ENCODE measurements at places on chromosomes 7 and 10. TPM values are rescaled to one million over a fixed set of nuclear protein-coding genes. Genes with fewer than 3 reads are reported as not detected.

DNA sequence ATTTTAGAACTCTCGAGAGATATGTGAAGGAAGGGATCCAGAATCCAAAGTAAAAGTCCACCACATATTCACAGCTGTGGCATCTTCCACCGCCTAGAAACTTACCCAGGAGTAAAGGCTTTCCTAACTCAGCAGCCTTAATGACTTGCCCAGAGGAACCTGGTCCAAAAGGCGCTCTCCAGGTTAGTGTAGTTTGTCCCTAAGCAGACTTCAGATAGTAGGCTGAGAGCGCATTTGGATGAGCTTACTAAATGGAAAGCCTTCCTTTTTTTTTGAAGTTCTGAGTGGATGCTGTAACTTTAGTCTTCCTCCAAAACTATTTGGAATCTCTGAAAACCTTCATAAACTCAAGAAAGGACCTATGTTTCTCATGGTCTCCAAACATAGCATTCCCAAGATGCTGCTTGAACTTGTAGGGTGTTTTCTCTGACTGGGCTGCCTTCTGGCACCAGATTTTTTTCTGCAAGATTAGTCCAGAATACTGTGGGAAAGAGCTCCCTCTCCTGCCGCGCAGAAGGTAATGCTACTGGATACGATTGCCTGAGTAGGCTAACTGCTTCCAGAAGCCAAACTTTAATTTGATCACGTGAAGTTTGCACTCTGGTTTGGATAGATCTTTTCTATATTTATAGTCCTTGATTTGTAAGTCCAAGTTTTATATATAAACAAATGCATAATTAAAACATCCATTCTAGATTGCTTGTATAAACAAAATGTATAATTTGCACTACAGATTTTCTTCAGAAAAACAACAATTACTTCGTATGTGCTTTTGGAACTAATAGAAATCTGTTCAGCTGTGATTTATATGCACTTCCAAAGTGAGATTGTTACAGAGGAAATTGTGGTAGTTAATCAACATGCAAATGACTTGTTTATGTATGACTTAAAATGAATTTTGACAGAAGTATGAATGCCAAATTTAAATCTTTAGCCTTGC, 19.6 kb upstream of the GPR37 start:
- DNase-seq, result peak; percentile 30

Gene CCDC186
- 4.6 TPM for polyA plus RNA-seq

- no peak for DNase-seq
Observed at GRCh38 chr7:101729241-101729883, 88.1 kb upstream of the CUX1 start.

DNA sequence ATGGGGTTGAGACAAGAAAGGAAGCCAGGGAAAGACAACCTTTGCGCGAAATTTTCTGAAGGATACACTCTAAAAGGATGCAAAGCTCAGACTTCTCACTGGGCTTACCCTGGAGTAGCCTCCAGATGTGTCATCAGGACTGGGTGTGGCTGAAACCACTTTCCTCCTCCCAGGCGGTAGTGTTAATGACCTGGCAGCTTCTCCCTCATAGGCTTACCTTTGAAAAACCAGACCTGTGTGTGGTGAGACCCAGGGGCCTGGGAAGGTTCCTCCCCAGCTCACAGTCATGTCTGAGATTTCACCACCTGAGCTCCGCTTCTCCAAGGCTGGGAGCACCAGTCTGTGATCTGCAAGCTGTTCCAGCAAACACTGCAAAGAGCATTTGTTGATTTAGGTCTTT, 93.7 kb downstream of the EPC1 start:
- peak; percentile 92 for DNase-seq

Gene NPSR1
- polyA plus RNA-seq, result not detected

GRCh38 chr7:25839084-25839769, 312.8 kb upstream of the NFE2L3 start:
- DNase-seq, result no peak

DNA sequence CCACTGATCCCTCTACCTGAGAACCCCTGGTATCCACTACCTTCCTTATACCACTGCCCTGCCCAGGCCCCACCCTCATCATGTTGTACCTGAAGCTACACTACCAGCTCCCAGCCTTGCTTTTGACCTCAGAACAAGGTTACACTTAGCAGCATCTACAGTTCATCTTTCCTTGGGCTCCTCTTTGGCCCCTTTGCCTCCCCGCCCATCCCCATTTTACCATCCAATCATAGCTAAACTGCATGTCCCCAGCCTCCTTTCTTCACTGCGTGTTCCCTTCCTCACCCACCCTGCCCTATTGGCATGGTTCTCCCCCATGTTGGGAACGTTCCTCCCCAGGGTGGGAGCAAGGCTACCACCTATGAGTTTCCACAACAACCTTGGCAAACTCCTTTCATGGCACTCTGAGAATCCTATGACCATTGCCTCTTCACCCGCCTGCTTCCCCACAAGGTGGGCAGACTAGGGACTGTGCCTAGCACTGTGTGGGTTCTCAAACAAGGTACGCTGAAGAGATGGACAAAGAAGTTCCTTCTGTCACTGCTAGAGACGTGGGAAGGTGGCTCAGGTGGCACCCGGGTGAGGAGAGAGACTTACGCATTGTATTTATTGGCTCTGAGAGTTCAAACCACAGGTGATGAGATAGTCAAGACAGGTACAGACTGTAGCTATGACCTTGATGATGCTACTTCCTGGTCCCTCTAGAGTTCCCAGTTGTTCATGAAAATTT, 66.9 kb upstream of the ADAM12 start:
- DNase-seq, result no peak

Gene CPED1
- polyA plus RNA-seq, result 1.1 TPM

GRCh38 chr10:1779796-1780195, 42.5 kb upstream of the ADARB2 start:
- DNase-seq, result no peak

DNA sequence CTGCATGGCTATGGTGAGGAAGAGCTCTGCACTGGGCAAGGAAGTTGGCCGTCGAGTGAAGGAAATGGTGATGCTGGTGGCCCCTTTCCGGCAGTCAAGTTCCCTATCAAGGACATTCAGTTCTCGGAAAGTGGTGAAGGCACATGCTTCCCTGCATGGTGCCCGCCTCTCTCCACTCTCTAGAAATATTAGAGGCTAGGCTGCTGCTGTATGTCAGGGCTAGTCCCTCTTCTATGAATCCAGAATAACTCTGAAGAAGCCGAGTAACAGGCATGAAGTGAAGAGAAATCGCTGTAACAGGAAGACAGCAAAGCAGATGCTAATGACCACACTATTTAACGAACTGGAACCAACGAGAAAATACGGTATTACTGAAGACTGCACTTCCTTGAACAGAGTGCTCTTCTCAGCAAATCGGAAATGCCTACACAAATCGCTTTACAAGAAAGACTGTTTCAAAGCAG, 5.4 kb downstream of the IDI1 start:
- DNase-seq, result no peak

- DNase-seq, result no peak
Observed at GRCh38 chr7:132537456-132538145, 38.7 kb downstream of the PLXNA4 start.

Gene PON3
- 0.69 TPM for polyA plus RNA-seq

GRCh38 chr7:81140775-81141174, 221.9 kb upstream of the SEMA3C start:
- no peak for DNase-seq

DNA sequence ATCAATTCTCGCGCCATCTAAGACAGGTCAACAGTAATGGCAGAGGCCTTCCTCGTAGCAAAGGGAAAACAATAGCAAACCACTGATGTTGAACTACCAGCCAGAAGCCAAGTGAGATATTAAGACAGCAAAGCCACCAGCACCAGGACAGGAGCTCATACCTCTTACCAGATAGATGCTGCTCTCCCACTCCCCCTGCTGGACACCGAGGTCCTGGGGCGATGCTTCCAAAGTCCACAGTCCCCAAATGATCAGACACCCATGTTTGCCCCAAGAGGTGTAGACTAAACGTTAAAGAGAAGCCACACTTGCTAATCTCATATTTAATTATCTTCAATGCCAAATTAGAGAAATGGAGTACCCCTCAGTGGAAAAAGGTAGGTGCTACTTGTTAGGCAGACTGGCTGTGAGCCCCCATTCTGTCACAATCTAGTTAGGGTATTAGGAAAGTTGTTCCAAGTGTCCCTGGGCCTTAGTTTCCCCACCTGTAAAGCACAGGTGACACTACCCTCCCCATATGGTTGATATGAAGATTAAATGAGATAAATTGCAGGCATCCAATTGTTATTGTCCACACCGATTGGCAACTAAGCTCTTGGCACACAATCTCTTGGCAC, 39.9 kb downstream of the TOMM7 start:
- DNase-seq, result peak; percentile 41

Gene FANK1
- polyA plus RNA-seq, result 3.1 TPM

DNA sequence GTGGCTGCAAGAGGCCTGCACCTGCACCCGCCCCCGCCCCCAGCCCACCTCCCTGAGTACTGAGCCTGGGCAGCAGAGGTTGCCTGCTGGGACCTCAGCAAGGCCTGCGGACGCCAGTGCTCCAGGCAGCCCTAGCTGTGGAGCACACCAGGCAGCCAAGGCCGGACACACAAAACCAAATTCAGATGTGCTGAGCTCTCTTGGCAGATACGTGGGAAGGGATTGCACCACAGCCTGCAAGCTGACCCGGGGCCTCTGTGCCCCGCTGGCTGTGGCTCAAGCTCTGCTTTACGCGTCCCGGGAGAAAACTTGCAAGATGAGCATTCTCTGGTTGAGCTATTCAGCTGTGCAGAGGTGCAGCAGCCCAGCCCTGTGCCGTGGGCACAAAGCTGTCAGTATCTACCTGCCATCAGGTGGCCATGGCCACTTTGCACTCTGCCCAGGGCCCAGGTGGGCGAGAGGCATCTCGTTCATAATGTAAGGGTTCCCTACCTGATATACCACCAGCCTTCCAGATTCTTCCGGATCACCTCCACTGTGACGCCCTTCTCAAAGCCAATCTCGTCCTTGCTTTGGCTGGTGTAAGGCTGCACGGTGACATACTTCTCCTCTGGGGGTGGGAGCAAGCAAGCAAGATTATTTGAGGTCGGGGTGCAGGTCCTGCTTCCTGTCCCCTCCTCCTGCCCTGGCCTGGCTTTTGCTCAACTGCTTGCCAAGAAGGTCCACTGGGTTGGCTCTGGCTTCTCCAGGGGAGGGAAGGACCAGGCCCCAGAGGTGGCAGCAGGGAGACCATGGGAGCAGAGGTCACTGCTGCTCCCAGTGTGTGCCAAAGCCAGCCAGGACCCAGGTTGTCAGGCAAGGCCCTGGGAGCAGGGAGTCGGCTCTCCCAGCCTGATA, 123.4 kb downstream of the NEURL1 start:
- no peak for DNase-seq

Gene LRIT1
- not detected for polyA plus RNA-seq

GRCh38 chr10:132057191-132057681, 8.5 kb upstream of the JAKMIP3 start:
- no peak for DNase-seq

DNA sequence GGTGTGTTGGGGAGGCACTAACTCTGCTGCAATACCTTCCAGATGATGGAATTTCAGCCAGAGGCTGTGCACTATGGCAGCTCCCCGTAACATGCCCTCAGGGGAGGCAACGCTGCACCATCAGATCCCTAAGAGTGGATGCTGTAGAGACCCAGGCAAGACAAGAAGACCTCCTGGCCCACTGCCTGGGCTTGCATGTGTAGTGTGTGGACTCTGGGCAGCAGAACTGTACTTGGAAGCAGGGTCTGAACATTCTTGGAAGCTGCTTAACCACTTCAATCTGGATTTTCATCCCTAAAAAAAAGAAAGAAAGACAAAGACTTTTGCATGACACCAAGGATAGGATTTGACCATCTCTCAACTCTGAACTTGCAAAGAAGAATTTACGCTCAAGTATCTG, 297.5 kb upstream of the NRP1 start:
- DNase-seq, result no peak

DNA sequence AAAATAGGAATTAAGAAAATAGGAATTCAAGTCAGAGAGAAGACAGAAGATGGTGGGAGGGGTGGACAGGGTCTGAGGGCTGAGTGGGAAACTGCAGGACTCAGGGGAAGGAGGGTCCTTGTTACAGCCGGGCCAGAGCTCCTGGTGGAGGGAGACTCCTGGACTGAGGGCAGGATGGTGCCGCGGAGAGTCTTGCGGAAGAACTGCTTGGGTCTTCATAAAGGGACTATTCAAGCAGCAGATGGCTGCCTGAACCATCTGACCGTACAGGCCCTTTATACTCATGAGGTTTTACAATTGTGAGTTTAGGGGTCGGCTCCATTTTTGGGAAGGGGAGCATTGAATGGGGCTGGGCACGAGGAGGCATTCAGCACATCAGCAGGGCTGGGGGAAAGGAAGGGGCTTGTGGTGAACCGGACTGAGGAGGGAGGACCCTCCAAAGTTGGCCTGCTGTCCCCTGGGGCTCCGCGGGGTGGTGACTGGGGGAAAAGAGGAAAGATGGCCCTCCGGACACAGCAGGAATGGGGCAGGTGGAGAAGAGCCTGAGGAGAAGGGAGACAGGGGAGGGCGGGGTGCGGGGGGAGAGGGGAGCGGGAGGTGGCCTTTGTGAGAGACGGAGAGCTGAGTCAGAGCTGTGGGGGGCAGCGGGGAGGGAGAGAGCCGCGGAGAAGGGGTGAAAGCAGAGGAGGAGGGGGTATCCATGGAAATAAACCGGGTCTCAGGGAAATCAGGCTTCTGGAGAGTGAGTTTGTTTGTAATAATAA, 1.5 kb downstream of the FAM131B start:
- DNase-seq, result no peak

- DNase-seq, result no peak
Observed at GRCh38 chr7:101950450-101951119, 133.2 kb downstream of the CUX1 start.

DNA sequence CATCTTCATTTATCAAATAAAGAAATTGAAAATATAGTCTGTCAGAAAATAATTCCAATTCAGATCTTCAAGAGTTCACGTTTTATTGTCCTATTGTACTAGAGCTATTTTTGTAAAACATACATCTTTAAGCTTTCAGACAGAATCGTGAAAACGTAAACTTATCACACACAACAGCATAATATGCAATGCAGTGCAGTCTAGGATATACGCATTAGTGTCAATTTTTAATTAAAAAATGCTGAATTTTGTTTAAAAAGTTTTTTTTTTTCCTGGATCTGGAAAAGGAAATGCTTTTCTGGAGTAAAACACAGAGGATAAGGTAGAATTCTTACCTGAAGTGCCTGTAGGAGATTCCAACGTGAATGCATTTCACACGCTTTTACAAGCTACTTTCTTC, 458.2 kb upstream of the KLF6 start:
- DNase-seq, result no peak

GRCh38 chr7:158473221-158473620, 114.4 kb downstream of the PTPRN2 start:
- DNase-seq, result no peak

Gene MSMB
- polyA plus RNA-seq, result not detected
